CD4-positive, alpha-beta T cell treated with Interleukin-2 at 100 ng/mL for 4 hours (primary cell): ENCODE measurements at places on chromosomes 7 and 10.

GRCh38 chr7:78634093-78634492, 819.4 kb downstream of the MAGI2 start:
- no peak for DNase-seq

GRCh38 chr10:22931948-22932347, 4.1 kb downstream of the ARMC3 start:
- DNase-seq = no peak

GRCh38 chr10:82472406-82473335, 597.7 kb downstream of the NRG3 start:
- DNase-seq = no peak

DNA sequence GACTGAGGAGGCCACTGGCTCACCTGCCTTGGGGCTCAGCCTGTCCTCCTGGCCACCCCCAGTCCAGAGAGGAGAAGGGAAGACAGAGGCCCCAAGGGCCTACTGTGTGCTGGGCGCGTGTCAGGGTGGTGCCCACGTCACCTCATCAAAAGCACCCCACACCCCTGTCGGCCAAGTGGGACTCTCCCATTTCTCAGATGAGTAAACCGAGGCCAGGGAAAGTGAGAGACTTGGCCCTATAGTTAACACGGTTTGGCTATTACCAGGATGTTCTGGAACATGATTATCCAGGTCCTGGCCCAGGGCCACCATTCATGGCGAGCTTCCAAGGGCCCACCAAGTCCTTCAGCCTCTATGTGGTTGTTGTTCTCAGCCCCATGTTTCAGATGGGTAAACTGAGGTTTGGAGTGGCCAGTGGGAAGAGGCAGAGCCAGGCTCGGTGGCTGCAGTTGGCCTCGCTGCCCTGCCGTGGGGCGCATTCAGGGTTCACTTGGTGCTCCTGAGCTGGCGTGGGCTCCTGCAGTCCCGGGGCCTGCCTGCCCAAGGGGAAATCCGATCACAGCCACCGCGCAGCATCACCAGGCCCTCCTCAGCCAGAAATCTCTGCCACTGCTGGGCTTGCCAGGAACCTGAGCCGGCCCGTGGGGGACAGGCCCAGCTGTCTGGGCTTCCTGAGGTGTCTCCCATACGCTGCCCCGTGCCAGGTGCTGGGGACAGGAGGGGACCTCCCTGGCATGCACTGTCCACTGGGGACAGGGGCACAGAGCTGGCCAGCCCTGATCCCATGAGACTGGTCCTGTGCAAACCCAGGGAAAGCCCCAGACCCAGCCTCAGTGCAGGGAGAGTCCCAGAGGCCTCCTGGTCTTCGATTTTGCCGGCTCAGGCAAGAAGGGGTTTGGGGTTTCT, 117.7 kb upstream of the TNRC18 start:
- no peak for DNase-seq

DNA sequence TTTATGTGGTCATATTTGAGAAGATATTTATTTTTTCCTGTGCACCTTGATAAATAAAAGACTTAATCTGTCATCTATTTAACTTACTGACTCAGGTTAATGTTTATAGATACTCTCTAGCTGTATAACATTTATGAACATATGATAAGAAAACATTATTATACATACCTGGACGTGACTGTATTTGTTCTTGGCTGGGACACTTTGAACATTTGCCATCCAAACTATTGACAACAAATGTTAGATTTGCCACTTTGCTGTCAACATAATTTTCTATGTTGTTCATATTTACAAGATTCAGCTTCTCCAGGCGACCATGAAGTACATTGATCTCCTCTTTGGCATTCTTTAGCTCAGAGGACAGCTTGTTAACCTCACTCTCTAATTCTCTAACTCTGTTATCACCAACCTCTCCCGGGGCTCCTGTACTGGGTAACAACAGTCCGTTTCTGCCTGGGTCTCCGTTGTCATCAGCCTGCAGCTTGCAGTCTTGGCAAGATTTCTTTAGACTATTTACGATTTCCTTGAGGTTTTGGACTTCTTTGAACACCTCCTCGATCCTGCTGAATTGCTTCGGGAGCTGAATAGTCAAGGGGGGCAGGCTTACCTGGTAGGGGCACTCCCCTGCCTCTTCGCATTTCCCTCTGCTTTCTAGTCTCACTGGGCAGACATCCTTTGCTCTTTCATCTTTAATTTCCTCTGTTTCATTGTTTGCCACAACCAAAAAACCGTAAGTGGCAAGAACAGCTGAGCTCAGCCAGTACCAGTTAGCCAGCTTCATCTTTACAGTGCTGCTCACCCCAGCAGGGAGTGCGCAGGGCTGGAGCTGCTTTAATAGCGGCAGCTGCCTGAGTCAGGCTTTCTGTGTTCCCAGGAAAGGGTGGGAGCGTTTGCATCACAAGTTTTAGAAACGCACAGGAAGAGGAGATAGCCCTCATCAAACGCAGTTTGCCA, at the start of gene FGL2:
TSS of gene FGL2 (minus strand) at position 807 of the 954 bp plus-strand sequence. CDS start at position 781, 26 bp downstream.
- peak; percentile 53 for DNase-seq

DNA sequence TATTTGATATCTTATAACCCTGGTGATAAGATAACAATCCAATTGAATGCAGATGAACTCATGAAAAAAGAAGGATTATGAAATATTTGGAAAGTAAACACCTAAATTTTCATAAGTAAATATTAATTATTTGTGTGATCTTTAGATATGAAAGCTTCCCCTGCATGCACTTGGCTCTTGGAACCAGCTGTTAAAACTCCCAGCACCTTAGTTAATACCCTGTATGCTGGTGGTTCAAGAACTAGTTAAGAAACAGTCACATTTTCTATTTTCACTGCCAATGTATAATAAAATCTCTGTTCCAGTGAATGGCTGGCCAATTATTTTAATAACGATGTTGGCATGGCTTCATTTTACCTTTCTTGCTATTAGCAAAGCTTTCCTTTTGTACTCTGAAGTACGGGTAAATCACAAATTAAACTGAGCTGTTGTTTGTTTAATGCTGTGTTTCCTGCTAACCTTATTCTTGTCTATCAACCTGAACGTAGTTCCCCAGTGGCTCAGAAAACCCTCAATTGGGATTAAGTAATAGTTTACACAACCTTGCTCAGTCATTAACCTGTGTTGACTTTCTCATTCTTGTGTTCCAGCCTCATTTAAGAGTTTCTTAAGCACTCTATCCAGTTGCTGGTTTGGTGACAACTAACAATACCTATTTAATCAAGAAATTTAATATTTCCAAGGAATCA, 38.9 kb downstream of the MET start:
- DNase-seq = no peak

DNA sequence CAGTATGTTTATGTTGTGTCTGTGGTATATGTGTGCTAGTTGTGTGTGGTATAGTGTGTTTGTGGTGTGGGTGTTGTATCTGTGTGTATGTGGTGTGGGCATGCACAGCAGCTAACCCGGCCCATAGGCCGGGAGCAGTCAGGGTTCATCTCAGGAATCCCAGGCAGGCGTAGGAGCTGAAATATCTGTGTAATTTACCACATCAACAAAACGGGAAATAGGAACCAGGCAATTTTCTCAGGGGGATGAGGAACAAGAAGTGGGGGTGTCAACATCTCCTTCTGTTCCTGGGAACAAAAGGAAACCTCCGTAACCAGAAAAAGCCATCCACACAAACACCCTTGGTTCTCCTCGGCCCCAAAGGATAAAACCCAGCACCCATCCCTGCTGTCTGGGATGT, 24.5 kb upstream of the ZNF488 start:
- DNase-seq = no peak

DNA sequence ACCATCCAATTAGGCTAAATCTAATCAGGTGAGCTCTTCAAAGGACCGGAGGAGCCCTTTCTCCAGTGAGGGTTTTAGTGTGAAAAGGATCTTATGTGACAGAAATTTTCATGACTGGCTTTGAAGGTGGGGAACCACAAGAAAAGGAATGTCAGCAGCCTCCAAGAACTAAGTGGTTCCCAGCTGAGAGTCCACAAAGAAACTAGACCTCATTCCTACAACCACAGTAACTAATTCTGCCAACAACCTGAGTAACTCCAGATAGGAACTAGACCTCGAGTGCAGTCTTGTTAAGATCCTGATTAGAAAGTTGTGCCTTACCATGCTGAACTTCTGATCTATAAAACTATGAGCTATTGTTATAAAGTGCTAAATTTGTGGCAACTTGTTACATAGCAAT, 51.3 kb downstream of the PCLO start:
- DNase-seq = no peak

GRCh38 chr7:158327012-158327411, 260.6 kb downstream of the PTPRN2 start:
- DNase-seq = no peak

- DNase-seq = no peak
Observed at GRCh38 chr10:86728056-86728455, 28.4 kb upstream of the BMPR1A start.

GRCh38 chr7:32034052-32034451, 36.2 kb downstream of the PDE1C start:
- no peak for DNase-seq
